CD4-positive, alpha-beta T cell (primary cell): ENCODE measurements at places on chromosomes 2 and 18. TPM values are rescaled to one million over a fixed set of nuclear protein-coding genes. Genes with fewer than 3 reads are reported as not detected.

NEU4 gene
- 4.3 TPM for total RNA-seq

CYS1 gene
- total RNA-seq: not detected

UBE2E3 gene
- total RNA-seq: 20.5 TPM

SERPINB10 gene
- not detected for total RNA-seq

SULT1C2 gene
- total RNA-seq: not detected

SLC38A11 gene
- not detected for total RNA-seq

GRCh38 chr2:72889991-72890390 is 2.8 kb downstream of the SPR start:
- peaks cover 12% of the 10 kb centered on the region for H3K4me1 ChIP-seq
- no peak overlapping the region for H3K27ac ChIP-seq
- no peak overlapping the region for H3K4me3 ChIP-seq
- peaks cover 77% of the 10 kb centered on the region for H3K27me3 ChIP-seq

DNA sequence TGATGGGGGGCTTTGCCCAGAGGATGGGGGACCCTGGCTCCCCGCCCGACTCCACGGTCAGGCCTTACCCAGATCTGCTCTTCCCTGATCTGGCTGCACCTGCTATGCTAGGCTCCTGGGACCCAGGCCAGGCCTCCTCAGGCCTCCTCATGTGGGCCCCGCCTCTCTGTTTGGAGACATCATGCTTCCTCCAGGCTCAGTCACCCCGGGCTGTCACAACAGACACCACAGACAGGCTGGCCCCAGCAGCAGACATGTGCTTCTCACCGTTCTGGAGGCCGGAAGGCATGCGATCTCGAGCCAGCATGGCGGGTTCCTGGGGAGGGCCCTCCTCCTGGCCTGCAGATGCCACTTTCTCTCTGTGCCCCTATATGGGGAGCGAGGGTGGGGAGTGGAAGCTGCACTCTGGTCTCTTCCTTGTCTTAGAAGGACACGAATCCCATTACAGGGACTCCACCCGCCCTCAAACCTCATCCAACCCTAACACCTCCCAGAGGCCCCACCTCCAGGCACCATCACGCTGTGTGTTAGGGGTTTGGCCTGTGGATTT is 10.8 kb upstream of the NEU4 start:
- no peaks in the 10 kb centered on the region for H3K27me3 ChIP-seq
- no peak overlapping the region for H3K27ac ChIP-seq
- no peak overlapping the region for H3K4me3 ChIP-seq
- H3K4me1 ChIP-seq: peaks cover 6% of the 10 kb centered on the region

- peaks cover 30% of the 10 kb centered on the region for H3K36me3 ChIP-seq
- DNase-seq: no peak
- H3K4me1 ChIP-seq: no peaks in the 10 kb centered on the region
- no peak overlapping the region for H3K27ac ChIP-seq
- no peaks in the 10 kb centered on the region for H3K27me3 ChIP-seq
Observed at GRCh38 chr2:216047397-216047796, 34.0 kb upstream of the MREG start.

- H3K27ac ChIP-seq: no peak overlapping the region
- H3K27me3 ChIP-seq: no peaks in the 10 kb centered on the region
- no peak overlapping the region for H3K4me3 ChIP-seq
- no peaks in the 10 kb centered on the region for H3K4me1 ChIP-seq
- DNase-seq: no peak
- H3K36me3 ChIP-seq: no peaks in the 10 kb centered on the region
Observed at GRCh38 chr18:27413495-27414401, 228.6 kb upstream of the CHST9 start.

GRCh38 chr2:100270381-100271146 is 51.7 kb downstream of the LONRF2 start:
- H3K27me3 ChIP-seq: no peaks in the 10 kb centered on the region
- H3K27ac ChIP-seq: no peak overlapping the region
- no peaks in the 10 kb centered on the region for H3K4me1 ChIP-seq
- DNase-seq: no peak

- H3K36me3 ChIP-seq: peaks cover 7% of the 10 kb centered on the region
- H3K4me3 ChIP-seq: no peak overlapping the region
- H3K27me3 ChIP-seq: no peaks in the 10 kb centered on the region
Observed at GRCh38 chr2:143451642-143452281, 322.5 kb downstream of the ARHGAP15 start.

DNA sequence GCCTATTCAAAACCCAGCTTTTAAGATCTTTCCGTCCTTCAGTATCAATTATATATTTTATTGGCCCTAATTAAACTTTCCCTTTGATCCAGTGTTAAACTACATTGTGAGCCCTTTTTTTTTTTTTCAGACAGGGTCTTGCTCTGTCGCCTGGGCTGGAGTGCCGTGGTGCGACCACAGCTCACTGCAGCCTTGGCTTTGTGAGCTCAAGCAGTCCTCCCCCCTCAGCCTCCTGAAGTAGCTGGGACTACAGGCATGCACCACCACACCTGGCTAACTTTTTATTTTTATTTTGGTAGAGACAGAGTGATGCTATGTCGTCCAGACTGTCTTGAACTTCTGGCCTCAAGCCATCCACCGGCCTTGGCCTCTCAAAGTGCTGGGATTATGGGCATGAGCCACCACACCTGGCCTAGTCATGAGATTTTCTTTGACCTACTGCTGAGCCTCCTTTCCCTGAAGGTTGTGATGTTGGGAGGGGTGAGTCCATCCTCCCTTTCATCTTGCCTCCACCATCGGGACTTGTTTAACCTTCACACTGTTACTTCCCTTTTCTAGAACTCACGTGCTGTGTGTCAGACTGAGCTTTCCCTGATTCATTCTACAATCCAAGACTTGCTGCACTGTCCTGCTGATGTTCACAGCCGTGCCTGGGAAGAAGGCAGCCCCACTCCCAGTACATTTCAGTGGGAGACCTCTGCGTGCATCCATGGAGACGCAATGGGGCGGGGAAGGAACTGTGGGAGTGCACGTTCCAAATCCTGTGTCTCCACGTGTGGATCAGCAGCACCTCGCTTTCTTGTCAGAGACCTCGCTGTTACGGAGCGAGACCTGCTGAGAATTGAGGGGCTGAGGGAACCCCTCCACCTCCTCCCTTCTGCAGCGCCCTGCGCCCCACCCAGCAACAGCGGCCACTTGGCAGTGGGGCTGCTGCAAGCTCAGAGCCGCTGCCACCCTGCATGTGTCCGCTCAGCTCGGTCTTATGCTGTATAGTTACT is 10.8 kb downstream of the OXER1 start:
- no peak overlapping the region for H3K4me3 ChIP-seq
- H3K27me3 ChIP-seq: no peaks in the 10 kb centered on the region
- no peak overlapping the region for H3K27ac ChIP-seq
- peaks cover 4% of the 10 kb centered on the region for H3K4me1 ChIP-seq
- peaks cover 9% of the 10 kb centered on the region for H3K36me3 ChIP-seq
- DNase-seq: no peak

- H3K36me3 ChIP-seq: no peaks in the 10 kb centered on the region
- H3K4me3 ChIP-seq: no peak overlapping the region
- H3K27me3 ChIP-seq: no peaks in the 10 kb centered on the region
- no peak overlapping the region for H3K27ac ChIP-seq
Observed at GRCh38 chr2:78757191-78757590, 268.3 kb upstream of the REG3G start.

DNA sequence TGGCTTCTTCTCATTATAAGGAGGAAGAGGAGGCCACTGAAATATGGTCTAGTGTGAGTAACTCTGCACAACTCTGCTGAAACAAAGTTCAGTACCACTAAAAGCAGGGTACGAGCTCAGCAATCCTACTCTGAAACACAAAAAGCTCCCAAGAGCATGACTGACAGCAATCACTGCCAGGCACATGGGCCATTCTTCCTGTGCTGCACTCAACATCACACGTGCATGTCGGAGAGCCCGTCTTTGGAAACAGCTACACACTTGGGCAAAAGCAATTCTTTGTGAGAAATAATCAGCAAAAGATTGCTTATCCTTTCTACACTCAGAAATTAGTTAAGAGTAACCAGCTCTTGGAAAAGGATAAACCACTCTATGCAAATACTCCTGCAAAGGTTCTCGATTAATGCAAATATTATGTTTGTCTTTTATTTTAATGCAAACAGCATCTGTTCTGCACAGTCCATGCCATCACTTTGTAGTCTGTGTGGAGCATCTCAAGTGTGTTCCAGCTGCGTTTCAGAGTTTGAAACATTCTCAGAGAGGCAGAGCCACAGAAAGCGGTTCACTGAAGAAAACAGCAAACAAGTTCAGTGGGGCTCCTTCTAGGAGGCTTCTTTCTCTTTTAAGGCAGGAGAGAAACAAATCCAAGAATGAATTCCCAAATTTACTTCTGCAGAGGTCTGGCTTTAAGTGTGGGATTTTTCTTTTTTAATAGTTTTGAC is 145.0 kb downstream of the HDAC4 start:
- peaks cover 52% of the 10 kb centered on the region for H3K4me1 ChIP-seq
- DNase-seq: no peak
- H3K4me3 ChIP-seq: no peak overlapping the region
- H3K27me3 ChIP-seq: no peaks in the 10 kb centered on the region
- H3K27ac ChIP-seq: no peak overlapping the region

DNA sequence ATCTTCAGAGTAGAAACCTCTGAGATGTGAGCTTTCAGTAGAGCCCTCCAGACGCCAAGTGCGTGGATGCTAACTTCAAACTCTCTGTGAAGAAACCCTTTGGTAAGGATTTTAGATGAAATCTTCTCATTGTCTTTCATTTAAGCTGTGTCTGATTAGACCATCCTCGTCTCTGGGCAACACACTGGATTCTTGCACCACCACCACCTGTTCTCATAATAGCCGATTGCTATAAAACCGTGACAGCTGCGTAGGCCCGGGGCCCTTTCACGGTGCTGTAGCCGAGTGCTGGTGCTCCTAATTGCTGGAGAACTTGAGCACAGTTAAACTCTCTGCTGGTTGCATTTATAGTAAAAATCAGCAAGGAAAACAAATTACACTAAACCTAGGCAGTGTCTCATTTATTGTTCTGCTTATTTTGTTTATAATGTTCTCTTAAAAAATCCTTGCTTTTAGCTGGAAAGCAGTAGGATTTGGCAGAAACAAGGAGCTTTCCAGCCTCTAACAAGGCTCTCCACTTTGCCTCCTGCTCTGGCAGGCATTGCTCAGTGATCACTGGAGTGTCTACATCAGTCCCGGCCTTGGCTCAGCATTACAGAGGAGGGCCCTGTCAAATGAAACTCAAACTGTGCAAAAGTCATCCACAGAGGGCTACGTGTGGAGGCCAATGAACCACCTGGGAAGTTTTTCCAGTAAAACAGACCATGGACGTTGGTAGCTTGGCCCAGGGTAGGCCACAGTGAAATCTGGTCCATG is 40.9 kb upstream of the MBP start:
- no peaks in the 10 kb centered on the region for H3K27me3 ChIP-seq
- H3K4me3 ChIP-seq: no peak overlapping the region
- no peaks in the 10 kb centered on the region for H3K4me1 ChIP-seq
- no peak for DNase-seq
- no peak overlapping the region for H3K27ac ChIP-seq
- H3K36me3 ChIP-seq: no peaks in the 10 kb centered on the region

DNA sequence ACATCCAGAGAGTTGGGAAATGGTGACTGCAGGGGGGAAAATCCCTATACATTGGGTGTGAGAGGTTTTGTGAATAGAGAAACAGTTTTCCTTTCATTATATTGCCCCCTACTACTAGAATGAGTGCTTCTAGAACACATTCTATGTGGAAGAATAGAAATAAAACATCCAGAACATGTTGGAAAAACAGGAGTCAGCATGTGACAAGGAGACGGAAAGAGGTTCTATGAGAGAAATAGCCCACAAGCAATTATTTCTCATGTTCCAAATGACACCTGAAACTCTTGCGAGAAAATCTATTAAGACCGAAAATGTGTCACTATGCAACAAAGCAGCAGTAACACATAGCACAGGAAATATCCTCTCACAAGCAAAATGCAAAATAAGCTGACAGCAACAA is 202.7 kb upstream of the SPOPL start:
- no peak for DNase-seq
- H3K36me3 ChIP-seq: no peaks in the 10 kb centered on the region
- no peaks in the 10 kb centered on the region for H3K27me3 ChIP-seq

DNA sequence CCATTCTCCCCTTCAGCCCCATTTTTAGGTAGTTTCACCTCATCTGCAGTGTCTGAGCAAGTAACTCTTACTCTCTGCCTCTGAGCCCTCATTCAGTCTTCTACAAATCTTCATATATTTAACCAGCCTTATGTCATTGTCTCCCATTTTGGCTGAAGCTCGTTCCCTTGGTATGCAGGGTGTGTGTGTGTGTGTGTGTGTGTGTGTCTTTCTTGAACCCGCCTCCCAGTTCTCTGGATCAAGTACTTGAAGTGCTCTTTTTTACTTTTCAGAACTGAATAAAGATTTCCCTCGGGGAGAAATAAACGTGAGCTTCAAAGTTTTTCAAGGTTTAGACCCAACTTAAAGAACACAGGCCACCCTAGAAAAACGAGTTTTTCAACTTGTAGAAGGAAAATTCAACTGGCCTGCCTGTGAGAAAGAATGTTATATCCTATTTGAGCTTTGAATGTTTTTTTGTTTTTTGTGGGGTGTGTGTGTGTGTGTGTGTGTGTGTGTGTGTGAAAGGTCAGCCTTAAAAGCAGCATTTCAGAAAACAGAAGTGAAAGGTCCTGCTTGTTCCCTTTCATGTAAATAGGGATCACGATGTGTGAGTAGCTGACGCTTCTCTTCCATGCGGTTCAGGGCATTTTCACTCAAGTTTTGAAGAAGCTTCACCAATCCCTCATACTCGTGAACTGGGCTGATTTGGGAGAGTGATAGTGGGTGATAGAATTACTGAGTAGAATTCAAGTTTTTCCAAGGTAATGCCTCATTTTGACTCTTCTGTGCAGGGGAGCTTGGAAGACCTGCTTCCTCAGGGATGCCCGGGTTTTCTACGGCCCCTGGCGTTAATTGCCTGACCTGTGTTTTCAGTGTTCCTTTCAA is 50.6 kb upstream of the EML6 start:
- no peak overlapping the region for H3K27ac ChIP-seq
- no peaks in the 10 kb centered on the region for H3K27me3 ChIP-seq
- H3K36me3 ChIP-seq: peaks cover 25% of the 10 kb centered on the region
- H3K4me1 ChIP-seq: peaks cover 11% of the 10 kb centered on the region
- no peak for DNase-seq

DNA sequence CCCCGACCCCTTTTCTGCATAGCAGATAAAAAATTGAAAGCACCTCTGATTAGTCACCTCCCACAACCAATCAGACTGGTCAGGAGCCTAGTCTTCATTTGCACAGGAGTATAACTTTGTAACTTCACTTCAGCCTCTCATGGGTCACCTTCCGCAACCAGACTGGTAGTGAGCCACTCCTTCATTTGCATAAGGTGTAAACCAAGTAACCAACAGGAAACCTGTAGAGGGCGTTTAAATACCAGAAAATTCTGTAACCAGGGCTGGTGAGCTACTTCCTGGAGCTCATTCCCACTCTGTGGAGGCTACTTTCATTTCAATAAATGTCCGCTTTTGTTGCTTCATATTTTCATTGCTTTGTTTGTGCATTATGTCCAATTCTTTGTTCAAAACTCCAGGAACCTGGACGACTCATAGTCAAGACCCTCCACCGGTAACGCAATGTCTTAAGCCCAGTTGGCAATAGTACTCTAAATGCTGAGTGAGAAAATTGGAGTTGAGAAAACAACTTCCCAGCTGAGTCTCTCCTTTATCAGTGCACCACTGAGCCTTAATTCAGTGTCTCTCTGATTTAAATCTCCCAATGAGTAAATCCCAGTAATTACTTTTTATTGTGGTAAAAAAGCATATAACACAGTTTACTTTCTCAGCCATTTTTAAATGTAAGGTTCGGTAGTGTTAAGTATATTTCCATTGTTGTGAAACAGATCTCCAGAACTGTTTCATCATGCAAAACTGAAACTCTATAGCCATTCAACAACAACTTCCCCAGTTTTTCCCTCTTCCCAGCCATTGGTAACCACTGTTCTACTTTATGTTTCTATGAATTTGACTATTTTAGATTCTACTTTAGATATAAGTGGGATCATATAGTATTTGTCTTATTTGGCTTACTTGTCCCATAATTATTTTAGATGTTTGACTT is 392.7 kb upstream of the SLC8A1 start:
- H3K27me3 ChIP-seq: no peaks in the 10 kb centered on the region
- no peak overlapping the region for H3K27ac ChIP-seq
- no peak overlapping the region for H3K4me3 ChIP-seq
